ENCODE measurements at places on chromosomes 2 and 18.

GRCh38 chr2:234676109-234676782, 179.4 kb upstream of the ARL4C start:
- no peak for DNase-seq

DNA sequence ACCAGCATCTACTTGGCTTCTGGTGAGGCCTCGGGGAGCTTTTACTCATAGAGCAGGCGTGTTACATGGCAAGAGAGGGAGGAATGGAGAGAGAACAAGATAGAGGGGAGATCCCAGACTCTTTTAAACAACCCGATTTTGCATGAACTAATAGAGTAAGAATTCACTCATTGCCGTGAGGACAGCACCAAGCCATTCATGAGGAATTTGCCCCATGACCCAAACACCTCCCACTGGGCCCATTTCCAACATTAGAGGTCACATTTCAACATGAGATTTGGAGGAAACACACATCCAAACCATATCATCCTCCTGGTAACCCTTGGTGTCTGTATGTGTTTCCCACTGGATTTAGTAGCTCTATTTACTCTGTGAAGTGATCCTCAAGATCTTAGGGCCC, 249.9 kb upstream of the SP5 start:
- DNase-seq, result no peak

- no peak for DNase-seq
Measured at GRCh38 chr2:32572737-32573136, 55.1 kb upstream of the TTC27 start.

DNA sequence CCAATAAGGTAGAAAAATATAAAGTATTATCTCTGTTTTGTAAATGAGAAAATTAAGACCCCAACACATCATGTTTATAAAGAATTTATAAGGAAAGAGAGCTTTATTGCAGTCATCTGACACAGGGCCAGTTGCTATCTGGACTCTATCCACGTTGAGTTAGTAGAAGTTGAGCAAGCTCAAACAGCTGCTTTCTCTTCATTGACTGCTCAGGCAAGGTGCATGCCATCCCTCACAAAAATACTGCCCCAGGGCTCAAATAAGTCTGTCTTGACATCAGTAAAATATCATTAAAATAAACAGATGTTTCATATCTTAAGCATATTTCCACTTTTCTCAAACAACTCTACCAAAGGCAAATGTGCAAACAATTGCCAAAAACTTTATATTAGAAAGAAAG, 14.8 kb downstream of the COL5A2 start:
- no peak for DNase-seq

- DNase-seq, result no peak
Measured at GRCh38 chr2:11621410-11621809, 48.6 kb downstream of the NTSR2 start.

- no peak for DNase-seq
Measured at GRCh38 chr18:29962579-29962978, 1080.0 kb downstream of the DSC3 start.

GRCh38 chr18:75267643-75268363, 57.2 kb downstream of the TSHZ1 start:
- no peak for DNase-seq

- no peak for DNase-seq
Measured at GRCh38 chr2:200007306-200007705, 51.9 kb downstream of the MAIP1 start.

DNA sequence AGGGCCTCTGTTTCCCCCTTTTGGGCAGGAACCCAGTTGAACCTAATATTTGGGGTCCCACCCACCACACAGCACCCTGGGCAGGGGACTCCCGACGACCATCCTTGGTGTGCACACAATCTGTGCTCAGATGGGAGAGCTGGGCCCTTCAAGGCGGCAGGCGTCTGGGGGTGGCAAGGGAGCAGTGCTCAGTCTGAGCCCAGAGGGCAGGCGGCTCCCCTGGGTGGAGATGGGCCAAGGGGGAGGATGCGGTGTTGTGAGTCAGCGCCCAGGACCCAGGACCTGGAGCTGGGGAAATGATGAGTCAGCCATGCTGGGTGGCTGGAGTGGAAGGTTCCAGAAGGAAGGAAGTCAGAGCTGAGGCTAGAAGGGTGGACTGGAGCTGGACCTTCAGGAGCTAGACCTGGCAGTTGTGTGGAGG, 3.8 kb downstream of the PROM2 start:
- no peak for DNase-seq

- no peak for DNase-seq
Measured at GRCh38 chr2:209638346-209638745, 133.3 kb upstream of the UNC80 start.

DNA sequence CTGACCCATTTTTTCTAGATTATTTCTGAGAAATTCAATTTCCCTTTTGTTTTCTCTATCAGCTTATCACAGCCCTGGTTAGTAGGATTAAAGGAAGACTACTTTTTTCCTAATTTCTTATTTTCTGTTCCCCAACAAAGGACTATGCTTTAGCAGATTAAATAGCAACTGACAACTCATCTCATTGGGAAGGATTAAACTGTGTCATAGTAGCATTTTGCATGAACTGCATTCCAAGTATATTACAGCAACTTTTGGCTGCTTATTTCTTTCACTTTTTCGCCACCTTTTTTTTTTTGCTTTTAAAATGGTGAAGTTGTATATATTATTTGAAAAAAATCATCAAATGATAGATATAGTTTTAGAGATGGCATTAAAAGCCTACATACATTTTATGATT, 570.3 kb downstream of the FBXO15 start:
- no peak for DNase-seq

DNA sequence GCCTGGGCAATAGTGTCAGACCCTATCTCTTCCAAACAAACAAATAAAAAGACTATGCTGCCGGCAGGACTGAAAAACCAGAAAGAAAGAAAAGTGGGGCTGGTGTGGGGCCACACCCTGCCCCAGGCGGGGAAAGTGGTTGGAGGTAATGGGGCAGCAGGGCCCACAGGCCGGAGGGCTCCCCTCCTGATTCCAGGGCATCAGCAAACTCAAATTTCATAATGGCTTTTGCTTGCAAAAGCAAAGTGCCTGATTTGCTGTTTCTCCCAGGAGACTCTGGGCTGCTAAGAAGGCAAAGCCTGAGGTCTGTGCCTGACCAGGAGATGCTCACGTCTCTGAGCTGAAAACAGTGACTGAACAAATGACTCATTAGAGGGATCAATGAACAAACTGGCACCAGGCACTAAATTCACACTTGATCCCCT, 121.9 kb downstream of the HDAC4 start:
- no peak for DNase-seq

- no peak for DNase-seq
Measured at GRCh38 chr2:56008661-56009431, 85.3 kb upstream of the EFEMP1 start.

- DNase-seq, result no peak
Measured at GRCh38 chr2:40271094-40271493, 180.8 kb downstream of the SLC8A1 start.

GRCh38 chr2:173122936-173123335, 47.3 kb downstream of the MAP3K20 start:
- no peak for DNase-seq

- no peak for DNase-seq
Measured at GRCh38 chr2:38792751-38793150, 14.7 kb downstream of the GEMIN6 start.

DNA sequence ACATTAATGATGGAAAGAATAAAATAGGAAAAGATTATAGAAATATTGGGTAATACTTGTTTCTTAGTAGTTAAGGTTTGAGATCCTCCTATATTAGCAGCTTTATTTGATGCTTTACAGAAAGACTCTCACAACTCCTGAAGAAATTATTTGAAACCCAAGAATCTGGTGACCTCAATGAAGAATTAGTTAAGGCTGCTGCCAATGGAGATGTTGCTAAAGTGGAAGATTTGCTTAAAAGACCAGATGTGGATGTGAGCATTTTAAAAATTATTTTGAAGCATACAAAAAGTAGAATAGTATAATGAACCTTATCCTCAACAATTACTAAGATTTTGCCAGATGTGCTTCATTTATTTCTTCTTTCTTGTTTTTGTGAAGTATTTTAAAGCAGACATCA, 59.1 kb downstream of the MIB1 start:
- DNase-seq, result no peak

DNA sequence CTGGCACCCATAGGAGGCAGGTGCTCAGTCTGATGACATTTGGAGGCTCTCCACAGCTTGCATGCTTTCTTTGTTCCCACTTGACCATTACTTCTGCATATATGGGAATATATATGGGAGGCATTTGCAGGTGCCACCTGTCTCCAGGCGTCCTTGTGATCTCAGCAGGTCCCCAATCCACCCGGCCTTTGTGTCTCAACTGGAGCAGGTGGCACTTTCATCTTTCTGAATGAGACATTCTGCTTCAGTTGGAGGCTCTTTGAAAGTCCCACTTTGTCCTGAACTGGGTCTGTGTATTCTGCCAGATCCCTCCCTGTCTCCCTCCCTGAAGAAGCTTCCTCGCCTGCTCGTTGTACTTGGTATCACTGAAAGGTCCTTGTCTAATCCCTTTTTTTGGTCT, 318.1 kb upstream of the EPAS1 start:
- no peak for DNase-seq

- DNase-seq, result no peak
Measured at GRCh38 chr18:29749704-29750103, 1292.8 kb downstream of the DSC3 start.

GRCh38 chr2:182904844-182905243, 38.4 kb upstream of the FRZB start:
- DNase-seq, result no peak

DNA sequence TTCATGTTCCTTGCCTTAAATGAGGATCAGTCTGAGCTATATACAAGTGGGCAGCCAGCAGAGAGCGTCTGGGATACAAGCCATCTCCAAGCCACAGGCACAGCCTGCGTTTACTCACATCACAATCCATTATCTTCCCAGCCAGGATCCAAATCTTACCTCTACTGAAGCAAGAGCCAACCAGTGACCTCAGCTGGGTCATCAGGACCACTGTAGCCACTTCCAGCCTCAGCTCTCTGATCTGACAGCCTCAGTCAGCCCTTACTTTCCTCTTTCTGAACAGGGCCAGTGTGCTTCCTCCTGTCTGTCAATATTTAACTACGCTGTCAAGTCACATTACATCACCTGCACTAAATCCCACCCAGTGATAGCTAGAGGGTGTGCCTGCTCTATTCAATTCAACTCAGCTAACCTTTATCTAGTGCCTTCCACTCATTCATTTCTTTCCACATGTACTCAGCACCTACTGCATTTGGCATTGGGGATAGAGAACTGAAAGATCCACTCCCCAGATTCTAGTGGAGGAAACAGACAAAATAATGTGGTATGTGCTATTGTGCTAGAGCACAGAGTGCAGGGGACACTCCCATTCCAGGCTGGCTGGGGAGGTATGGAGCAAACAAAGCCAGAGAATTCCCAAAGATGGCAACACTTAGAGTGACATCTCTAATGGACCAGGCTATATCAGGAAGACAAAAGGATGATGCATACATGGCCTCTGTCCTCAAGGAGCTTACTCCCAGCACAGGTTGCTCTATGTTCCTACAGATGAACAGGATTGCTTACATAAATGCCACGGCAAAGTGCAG, 146.5 kb downstream of the NCKAP5 start:
- no peak for DNase-seq

DNA sequence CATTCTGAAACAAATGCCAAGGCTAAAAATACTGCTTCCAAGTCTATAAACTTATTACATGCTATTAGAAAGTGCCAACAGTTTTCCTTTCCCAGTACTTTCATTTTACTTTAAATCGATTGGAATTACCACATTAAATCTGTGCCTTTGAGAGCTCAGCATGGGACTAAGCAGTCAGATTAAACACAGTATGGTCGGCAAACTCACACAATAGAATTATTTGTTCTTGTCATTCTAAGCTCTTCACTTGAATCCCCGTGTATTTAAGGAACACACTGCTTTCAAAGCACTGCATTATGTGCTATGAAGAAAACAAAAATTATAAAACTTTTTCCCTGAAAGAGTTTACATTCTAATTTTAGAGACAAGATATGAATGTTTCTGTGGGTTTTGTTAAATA, 444.4 kb upstream of the SLC39A10 start:
- no peak for DNase-seq

DNA sequence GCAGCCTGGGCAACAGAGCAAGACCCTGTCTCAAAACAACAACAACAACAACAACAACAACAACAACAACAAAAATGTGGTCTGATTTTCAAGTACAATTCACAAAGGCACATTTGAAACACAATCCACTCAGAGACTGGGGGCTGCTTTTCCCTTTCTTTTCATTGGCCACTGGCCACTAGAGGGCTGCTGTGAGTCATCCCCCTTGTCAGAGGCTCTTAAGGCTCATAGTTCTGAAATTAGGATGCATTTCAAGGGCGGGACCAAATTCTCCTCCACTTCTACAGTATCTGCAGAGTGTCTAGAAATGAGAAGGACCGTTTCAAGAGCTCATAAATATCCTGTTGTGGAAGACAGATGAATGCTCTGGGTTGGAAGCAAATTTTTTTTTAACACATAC, 285.4 kb downstream of the NRXN1 start:
- DNase-seq, result no peak

Measured in activated T-helper 1 cell treated with Interleukin-2 at 50 U/mL for 16 hours (primary cell).